A549 treated with CORT108297 at 1 μM for 4 hours (cell line): ENCODE measurements at places on chromosomes 12 and 14. TPM values are rescaled to one million over a fixed set of nuclear protein-coding genes. Genes with fewer than 3 reads are reported as not detected.

OLR1 gene
- total RNA-seq, result 0.67 to 1.8 TPM (median 1.0 TPM) in 5 replicates

NKX2-1 gene
- total RNA-seq, result 0.03 TPM in 1 of 5 replicates, not detected in the others

KERA gene
- not detected in 5 replicates for total RNA-seq

FLVCR2 gene
- 5.8 to 7.0 TPM (median 6.7 TPM) in 5 replicates for total RNA-seq

INHBC gene
- total RNA-seq, result 0.05 to 0.08 TPM in 2 of 5 replicates, not detected in the others

RERG gene
- 0.10 to 0.26 TPM (median 0.22 TPM) in 5 replicates for total RNA-seq

ABHD4 gene
- 52.7 to 59.0 TPM (median 53.8 TPM) in 5 replicates for total RNA-seq

CFAP54 gene
- 1.2 to 1.7 TPM (median 1.5 TPM) in 5 replicates for total RNA-seq

GALNT9 gene
- total RNA-seq, result 4.4 to 8.4 TPM (median 7.5 TPM) in 5 replicates

YBX3 gene
- total RNA-seq, result 242 to 284 TPM (median 259 TPM) in 5 replicates

CISTR gene
- total RNA-seq, result not detected in 5 replicates

ZFHX2 gene
- total RNA-seq, result 0.84 to 1.6 TPM (median 1.2 TPM) in 5 replicates

TSPAN9 gene
- total RNA-seq, result 24.5 to 35.3 TPM (median 28.2 TPM) in 5 replicates

RNF212B gene
- total RNA-seq, result not detected in 5 replicates

ITGA7 gene
- total RNA-seq, result 1.0 to 1.5 TPM (median 1.3 TPM) in 5 replicates

NPFF gene
- total RNA-seq, result not detected in 5 replicates

REP15 gene
- total RNA-seq, result 0.34 to 0.62 TPM (median 0.51 TPM) in 5 replicates

JPH4 gene
- total RNA-seq, result 0.03 to 0.05 TPM in 2 of 5 replicates, not detected in the others

ADGRD1 gene
- total RNA-seq, result 0.24 to 0.64 TPM (median 0.33 TPM) in 5 replicates

CCDC63 gene
- not detected in 5 replicates for total RNA-seq

SLCO1A2 gene
- total RNA-seq, result 0.07 to 0.32 TPM (median 0.13 TPM) in 3 of 5 replicates, not detected in the others

COL2A1 gene
- 0.02 to 0.14 TPM (median 0.07 TPM) in 5 replicates for total RNA-seq

NRIP2 gene
- not detected in 5 replicates for total RNA-seq

CLEC2A gene
- not detected in 5 replicates for total RNA-seq

AQP6 gene
- not detected in 5 replicates for total RNA-seq

SYCP3 gene
- 0.13 TPM in 1 of 5 replicates, not detected in the others for total RNA-seq

SPRYD4 gene
- total RNA-seq, result 1.8 to 2.1 TPM (median 2.0 TPM) in 5 replicates

SH2B3 gene
- total RNA-seq, result 5.8 to 6.7 TPM (median 6.4 TPM) in 5 replicates

RBP5 gene
- not detected in 5 replicates for total RNA-seq

KRT6C gene
- not detected in 5 replicates for total RNA-seq

MYO1A gene
- 0.09 to 0.41 TPM (median 0.22 TPM) in 5 replicates for total RNA-seq

TAS2R31 gene
- total RNA-seq, result 0.13 to 0.28 TPM (median 0.17 TPM) in 3 of 5 replicates, not detected in the others

FGF6 gene
- not detected in 5 replicates for total RNA-seq

PTPRQ gene
- 0.02 to 0.03 TPM (median 0.02 TPM) in 4 of 5 replicates, not detected in the other for total RNA-seq

PEX5 gene
- 28.2 to 33.0 TPM (median 31.8 TPM) in 5 replicates for total RNA-seq

PLBD1 gene
- total RNA-seq, result 4.3 to 5.4 TPM (median 4.6 TPM) in 5 replicates

MUCL1 gene
- not detected in 5 replicates for total RNA-seq

PTPRB gene
- total RNA-seq, result 0.54 to 1.2 TPM (median 0.78 TPM) in 5 replicates

CLEC4D gene
- total RNA-seq, result not detected in 5 replicates

TPPP2 gene
- not detected in 5 replicates for total RNA-seq

ACSM4 gene
- not detected in 5 replicates for total RNA-seq

CCDC197 gene
- not detected in 5 replicates for total RNA-seq

GRIP1 gene
- total RNA-seq, result 2.2 to 5.4 TPM (median 3.5 TPM) in 5 replicates

KCNA5 gene
- total RNA-seq, result not detected in 5 replicates

TAS2R46 gene
- total RNA-seq, result 0.08 TPM in 1 of 5 replicates, not detected in the others

KRT3 gene
- 0.05 to 0.09 TPM (median 0.06 TPM) in 4 of 5 replicates, not detected in the other for total RNA-seq

FOXG1 gene
- 0.06 to 0.15 TPM (median 0.11 TPM) in 5 replicates for total RNA-seq

ADCY4 gene
- not detected in 5 replicates for total RNA-seq

DIO3 gene
- total RNA-seq, result 0.03 to 0.08 TPM (median 0.03 TPM) in 3 of 5 replicates, not detected in the others

WNT5B gene
- 1.1 to 2.5 TPM (median 2.2 TPM) in 5 replicates for total RNA-seq

TAS2R8 gene
- total RNA-seq, result not detected in 5 replicates

GDF3 gene
- not detected in 5 replicates for total RNA-seq

TBK1 gene
- 22.3 to 29.5 TPM (median 24.0 TPM) in 5 replicates for total RNA-seq

KIF26A gene
- 1.9 to 4.4 TPM (median 3.7 TPM) in 5 replicates for total RNA-seq
